Stimulated activated CD4-positive, alpha-beta T cell treated with anti-CD3 and anti-CD28 coated beads, Interleukin-1b, Interleukin-23, amount 100 ng/mL, for 1 hour (primary cell): ENCODE measurements at places on chromosomes 11 and 22.

- DNase-seq = no peak
Observed at GRCh38 chr22:42324566-42324965, 54.1 kb upstream of the TCF20 start.

DNA sequence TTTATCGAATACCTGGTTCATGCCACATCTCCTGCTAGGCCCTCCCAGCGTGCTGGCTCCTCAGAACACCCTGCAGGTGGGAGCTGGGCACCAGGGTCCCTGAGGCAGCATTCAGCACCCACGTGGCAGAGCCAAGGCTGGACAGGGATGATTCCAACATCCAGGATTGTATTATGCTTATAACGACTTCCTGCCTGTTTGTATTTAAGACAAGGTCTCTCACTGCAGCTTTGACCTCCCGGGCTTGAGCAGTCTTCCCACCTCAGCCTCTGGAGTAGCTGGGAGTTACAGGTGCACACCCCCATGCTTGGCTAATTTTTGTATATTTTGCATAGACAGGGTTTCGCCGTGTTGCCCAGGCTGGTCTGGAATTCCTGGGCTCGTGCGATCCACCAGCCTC is 64.7 kb upstream of the WNT7B start:
- DNase-seq = no peak

GRCh38 chr11:44832452-44832851 is 105.7 kb downstream of the TSPAN18 start:
- DNase-seq = no peak

DNA sequence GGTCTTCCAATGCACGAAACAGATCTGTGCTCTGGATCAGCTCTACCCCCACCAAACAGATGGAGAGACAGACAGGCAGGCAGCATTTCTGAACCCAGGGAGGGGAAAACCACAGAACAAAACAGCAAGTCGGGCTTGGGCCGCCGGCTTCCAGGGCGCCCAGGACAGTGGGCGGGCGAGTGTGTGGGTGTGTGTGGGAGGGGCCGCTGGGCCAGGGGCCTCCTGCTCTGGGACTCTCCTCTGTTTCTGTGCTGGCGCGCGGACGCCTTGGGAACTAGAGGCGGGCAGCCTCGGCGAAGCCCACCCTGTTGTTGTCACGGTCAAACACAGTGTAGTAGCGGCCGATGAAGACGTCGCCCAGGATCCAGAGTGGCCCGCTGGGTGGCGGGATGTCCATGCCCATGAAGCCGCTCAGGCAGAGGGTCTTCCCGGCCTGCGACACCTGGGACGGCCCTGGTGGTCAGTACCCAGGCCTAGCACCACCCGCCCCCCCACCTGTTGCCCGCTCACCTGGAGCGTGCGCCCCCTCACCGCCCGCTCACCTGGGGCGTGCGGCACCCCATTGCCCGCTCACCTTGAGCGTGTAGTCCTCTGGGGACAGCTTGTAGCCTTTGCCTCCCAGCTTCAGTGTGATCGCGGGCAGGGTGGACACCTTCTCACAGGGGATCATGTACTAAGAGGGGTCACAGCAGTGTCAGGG is 3.0 kb upstream of the IFITM10 start:
- no peak for DNase-seq

DNA sequence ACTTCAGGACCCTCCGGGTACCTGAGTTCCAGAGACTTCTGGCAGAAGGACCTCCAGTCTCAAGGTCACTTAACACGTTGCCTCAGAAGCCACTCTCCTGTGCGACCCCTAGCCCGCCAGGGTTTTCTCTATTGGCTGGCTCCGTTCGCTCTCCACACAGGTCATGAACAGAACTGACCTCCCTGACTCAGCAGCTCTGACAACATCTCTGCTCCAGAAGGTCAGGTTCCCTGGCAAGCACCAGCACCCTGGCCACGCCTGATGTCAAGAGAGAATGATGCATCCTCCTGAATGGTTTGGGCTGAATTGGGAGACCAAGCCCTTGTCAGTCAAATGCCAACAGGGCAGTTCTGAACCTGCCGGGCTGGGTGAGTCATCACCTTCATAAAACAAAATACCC is 84.3 kb upstream of the TMEM45B start:
- no peak for DNase-seq

- peak; percentile 19 for DNase-seq
Observed at GRCh38 chr11:71447791-71448256, 369 bp downstream of the DHCR7 start.

DNA sequence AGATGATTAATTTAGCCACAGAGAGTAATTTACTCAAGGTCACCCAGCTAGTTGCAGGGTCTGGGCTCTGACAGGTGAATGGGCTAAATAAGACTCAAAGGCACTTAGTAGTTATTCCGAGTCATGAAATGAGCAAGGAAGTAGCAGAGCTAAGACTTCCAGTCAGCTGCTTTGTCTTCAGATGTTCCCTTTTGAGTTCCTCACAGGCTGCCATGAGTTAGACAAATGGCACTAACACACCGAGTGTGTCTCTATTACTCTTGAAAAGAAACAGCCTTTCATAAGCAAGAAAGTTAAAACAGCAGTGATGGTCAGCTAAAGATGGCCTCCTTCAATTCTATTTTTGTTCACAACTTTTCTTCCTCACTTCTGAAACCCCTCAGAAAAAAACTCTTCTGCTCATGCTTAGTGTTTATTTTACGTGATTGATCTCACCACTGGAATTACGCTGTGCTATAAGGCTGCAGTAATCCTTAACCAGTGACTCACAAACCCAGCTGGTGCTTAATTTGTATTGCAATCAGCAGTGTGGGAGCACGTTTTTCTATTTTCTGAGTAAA is 389.1 kb downstream of the AASDHPPT start:
- no peak for DNase-seq

GRCh38 chr11:127075758-127076157 is 75.2 kb upstream of the KIRREL3 start:
- DNase-seq = no peak

GRCh38 chr11:112770487-112770886 is 190.7 kb upstream of the NCAM1 start:
- no peak for DNase-seq

DNA sequence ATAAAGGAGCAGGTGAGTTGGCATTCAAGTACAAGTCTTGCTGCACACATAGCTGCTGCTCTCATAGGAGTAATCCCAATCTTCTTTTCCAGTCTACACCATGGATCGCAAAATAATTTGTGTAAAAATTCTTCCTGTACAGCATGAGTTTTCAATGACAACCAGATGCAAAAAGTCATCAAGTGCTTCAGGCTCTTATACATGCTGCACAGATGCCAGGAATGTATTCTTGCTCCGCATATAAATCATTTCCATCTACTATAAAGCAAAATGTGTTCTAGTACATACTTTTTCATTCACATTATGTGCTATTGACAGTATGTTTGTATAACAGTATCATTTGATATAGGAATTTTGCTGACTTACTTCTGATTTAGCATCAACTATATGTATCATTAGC is 35.4 kb downstream of the NXPE2 start:
- DNase-seq = no peak

DNA sequence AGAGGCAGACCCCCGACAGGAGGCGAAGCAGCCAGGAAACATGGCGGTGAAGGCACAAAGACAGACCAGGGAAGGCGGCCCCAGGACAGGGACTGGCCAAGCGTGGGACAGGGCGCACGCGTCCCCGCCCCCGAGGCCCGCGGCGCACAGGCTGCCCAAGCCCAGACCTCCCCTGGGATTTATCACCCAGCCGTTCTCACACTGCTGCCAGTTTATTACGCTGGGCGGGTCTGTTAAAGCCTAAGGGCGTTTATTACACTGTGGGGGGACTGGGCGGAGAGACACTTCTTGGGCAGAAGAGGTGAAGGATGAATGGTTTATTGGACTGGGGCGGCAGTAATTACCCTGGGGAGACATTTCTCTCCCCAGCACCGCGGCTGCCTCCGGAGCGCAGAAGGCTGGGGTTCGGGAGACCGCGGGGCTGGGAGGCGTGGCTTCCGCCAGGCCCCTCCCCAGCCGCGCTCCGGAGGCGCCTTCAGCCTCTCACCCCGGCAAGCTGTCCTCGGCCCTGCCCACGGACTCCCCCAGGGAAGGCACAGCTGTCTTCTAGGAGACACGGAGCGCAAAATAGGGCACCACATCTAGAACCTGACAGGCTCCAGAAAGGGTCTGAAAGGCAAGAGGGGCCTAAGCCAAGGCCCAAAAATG is 47.1 kb downstream of the SLC22A12 start:
- no peak for DNase-seq

GRCh38 chr22:44025171-44026065 is 1.3 kb downstream of the PARVB start:
- DNase-seq = no peak

DNA sequence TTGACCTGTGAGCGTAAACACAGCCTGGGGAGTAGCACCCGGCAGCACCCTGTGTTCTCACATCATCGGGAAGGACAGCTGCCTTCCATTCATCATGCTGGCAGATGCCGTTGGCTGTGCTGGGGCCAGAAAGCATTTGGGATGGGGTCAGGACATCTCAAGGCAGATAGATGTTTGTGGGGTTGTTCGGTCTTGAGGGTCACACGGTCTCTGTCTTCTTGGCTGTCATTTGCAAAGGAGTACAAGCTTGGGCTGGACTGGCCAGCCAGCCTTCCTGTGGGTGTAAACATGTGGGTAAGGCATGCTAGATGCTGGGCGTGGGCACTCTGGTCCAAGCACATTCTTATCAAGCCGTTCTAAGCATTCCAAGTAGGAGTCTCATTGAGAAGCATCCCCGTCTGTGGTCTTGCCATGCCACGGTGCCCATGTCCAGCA is 81.4 kb downstream of the TBC1D22A start:
- DNase-seq = no peak

DNA sequence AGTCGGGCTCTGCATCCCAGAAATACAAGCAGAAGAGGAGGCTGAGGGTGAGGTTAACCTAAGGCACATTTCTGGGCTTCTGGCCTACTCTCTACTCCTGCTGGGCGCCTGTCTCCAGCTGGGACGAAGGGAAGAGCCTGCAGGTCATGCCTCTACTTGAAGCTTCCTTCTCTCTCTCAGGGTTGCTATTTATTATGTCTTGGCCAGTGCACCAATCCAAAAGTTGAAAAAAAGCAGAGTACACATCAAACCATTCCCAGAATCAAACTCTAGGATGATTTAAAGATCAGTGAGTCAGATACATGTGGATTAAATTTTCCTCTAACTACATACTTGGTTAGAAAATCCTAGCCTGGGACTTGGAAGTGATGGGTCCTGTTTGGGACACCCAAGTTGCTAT is 60.2 kb upstream of the CDON start:
- DNase-seq = no peak

DNA sequence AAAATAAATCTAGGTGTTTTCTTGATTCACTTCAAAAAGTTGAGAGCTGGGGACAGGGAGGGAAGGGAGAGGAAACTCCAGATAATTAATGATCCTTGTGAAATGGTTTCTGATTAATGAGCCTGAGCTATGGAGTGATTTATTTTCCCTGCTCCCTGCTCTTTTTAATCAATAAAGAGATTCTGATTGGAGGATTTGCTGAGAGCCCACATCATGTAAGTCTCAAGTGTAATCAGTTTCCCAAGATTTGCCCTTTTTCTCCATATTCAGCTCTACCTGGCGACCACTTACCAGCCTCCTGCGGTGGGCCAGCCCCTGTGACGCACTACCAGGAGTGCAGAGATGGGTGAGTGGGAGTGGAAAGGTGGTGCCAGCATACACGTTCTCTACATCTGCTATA is 114.0 kb downstream of the NAV2 start:
- no peak for DNase-seq

DNA sequence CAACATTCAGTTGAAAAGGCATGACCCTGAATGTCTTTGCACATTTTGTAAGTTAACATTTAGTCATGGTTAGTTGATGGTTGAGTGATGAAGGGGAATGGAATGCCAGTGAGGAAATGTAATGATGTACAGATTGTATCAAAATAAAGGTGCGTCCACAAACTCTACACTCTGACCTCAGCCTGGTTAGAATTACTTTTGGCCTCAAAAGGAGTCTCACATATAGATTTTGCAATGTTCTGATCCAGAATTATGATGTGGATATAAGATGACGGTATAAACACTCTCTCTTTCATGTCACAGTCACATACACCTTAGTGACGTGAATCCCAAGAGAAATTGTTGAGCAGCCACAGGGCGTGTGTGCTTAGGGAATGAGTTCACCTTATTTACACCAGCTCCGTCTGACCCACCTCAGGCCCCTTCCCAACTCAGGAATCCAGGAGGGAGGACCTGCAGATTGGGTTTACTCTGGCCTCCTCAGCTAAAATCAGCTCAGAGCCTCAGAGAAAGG is 100.1 kb downstream of the RDX start:
- no peak for DNase-seq

DNA sequence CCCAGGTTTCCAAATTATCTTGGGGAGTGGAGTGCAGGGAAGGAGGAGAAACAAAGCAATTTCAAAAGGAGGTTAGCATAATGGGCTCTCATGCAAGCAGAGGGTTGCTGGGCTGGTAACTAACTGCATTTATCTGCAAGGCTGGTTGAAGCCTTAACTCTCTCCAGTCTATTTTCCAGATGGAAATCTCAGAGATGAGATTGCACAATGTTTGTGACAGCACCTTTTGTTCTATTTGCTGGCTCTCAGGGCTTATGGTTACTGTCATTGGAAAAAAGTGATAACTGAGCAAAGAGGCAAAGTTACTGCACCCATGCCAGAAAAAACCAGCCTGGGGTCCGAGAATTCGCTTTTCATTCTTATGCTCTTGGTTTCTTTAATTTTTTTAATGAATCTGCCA is 33.2 kb downstream of the ABCC8 start:
- no peak for DNase-seq

DNA sequence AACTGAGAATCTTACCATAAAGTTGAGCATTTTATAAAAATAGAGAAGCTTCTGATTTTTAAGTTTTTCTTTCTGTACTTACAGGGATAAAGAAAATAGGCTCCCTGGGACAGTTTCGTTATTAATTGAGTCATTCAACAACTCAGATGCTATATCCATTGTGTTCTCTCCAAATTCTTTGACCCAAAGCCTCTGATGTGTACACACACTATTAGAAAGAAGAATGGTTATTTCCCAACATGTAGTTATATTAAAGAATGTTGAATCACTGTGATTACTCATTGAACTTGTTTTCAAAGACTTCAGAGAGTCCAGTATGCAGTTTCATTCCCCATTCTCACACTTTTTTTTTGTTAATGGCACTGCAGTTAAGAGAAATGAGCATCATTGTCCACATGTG is 734.3 kb upstream of the ARHGAP42 start:
- DNase-seq = no peak

DNA sequence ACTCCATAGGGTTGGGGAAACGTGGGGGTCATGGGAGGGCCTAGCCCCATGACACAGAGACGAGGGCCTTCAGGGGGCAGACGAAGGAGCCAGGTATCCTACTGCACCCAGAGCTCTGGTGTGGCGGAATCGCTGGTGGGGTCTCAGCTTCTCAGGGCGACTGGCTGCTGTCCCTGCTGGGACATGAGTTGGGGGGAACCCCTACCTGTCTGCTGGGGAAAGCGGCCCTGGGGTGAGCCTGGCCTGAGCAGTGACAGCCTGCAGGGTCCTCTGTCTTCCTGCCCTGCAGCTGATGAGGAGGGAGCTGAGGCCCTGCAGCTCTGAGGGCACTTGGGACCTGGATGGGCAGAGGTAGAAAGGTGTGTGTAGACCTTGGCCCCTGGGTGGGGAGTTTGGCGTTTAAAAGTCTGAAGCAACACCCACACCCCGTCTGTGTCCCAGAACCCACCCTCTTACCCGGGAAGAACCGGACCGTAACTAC is 33.6 kb upstream of the GRAMD4 start:
- DNase-seq = no peak
